Activated naive CD4-positive, alpha-beta T cell treated with anti-CD3 and anti-CD28 coated beads, Interleukin-2, amount 50 U/mL, for 16 hours (primary cell): ENCODE measurements at places on chromosomes 5 and 9.

- DNase-seq, result no peak
These were observed 42.3 kb downstream of the PAM start for GRCh38 chr5:102797322-102797884.

GRCh38 chr9:37729499-37729898 is 24.1 kb upstream of the TRMT10B start:
- no peak for DNase-seq

DNA sequence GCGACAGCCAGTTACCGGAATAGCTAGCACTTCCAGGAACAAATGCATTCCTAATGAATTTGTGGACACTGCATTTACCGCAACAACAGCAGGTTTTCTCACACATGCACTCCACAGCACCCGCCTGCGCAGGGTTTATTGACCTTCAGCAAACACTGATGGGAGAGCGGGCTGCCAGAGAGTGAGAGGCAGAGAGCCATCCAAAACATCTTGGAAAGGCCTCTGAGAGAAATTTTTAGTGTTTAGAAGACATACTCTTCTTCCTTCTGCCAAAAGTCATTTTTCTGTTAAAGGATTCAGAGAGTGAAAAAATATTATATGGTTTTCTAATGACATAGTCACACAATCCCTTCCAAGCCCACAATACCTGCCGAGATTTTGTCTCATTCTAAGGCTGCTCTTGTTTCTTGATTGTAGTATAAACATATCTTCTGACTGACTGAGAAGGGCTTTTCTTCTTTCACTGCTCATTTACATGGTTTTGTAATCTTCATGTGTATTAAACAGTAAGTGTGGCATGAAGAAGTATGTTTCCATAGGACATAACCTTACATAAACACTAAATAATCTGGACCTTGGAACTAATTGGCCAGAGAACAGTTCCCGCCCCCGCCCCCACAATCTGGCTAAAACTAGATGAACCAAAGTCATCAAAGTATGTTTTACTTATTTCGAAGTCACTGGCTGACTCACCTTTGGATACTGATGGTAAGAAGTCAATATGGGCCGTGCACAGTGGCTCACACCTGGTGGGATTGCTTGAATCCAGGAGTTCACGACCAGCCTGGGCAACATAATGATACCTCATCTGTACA is 432.5 kb upstream of the MEF2C start:
- DNase-seq, result no peak

DNA sequence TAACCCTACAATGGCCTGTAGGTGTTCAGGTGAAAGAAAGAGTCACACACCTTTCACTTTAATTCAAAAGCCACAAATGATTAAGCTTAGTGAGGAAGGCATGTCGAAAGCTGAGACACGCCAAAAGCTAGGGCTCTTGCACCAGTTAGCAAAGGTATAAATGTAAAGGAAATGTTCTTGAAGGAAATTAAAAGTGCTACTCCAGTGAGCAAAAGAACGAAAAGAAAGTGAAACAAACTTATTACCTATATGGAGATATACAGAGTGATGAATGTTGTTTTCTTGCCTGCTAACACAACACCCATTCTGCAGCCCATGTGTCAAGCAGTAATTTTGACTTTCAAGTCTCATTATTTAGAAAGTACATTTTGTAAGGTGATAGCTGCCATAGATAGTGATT is 254.2 kb upstream of the SLC24A2 start:
- peak; percentile 23 for DNase-seq

DNA sequence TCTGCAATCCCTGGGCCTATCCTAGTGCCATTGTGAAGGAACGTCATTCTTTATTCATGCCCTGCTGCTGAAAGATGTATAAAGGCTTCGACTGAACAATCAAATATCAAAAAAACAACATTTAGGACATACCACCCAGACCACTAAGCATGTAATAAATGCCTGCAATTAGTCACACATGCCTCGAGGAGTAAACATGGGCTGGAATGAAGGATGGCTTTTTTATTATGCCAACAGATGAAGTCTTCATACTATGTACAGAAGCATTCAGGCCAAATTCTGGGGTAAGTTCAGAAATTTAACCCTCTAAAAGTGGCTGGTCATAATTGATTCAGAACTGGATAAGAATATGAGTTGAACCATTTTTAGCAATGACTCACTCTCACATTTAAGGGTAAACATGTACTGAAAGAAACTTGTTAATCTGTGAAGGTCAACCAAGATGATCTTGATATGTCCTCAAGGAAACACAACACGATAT is 38.1 kb downstream of the FAM240B start:
- DNase-seq, result no peak
